ENCODE measurements at places on chromosomes 7 and 10.

DNA sequence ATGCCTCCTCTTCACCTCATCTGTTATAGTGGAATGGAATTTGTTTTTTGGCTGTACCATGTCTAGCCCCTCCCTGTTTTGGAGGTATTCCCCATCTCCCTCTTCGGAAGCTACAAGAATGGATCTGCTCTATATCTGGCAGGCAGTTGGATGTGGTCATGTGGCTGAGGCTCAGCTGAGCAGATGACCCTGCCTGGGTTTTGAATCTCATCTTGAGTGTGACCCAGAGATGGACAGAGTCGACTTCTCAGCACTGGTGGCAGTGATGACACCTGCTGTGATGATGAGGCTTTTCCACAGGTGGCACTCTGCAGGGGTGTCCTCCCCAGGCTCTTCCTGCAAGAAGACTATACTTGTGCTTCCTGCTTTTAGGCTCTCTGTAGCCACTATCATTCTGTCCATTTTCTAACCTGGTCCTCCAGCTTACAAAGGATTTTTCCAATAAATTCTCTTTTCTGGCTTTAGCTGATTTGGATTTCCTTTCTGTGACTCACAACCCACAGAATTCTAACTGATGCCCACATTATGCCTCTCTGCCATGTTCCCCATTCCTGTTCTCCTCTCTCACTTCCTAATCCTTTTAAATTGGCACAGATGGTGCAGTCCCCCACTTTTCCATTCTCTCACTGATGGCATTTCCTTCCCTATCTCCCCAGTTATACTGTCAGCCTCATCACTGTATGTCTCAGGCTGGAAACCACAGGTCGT, 7.5 kb upstream of the ARHGAP22 start:
- DNase-seq = no peak

GRCh38 chr10:44968091-44968490, 8.5 kb downstream of the RASSF4 start:
- DNase-seq = no peak

GRCh38 chr7:130987092-130987491, 253.1 kb upstream of the KLF14 start:
- DNase-seq = no peak

DNA sequence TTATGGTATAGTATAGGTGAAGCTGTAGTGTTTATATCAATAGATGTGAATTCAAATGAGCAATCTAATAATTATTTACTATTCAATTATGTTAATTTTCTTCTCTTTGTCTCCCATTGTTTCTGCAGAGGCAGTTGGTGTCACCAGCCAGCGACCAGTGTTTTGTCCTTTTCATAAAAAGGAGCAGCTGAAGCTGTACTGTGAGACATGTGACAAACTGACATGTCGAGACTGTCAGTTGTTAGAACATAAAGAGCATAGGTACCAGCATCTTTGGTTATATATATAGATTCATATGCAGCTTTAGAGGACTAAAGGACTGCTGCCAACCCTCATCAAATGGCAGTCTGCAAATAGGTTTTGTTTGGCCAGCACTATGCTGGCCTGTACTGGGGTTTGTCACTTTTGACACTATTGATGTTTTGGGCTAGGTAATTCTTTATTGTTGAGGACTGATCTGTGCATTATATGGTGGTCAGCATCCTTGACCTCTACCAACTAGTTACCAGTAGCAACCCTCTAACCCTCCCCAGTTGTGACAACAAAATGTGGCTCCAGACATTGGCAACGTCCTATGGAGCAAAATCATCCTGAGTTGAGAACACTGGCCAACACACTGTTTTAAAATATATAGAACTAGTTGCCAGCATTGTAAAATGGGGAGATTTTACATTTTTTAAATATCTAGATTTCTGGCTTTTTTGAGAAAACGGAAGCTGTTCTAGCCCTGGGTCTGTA, 59.2 kb downstream of the TRIM24 start:
- no peak for DNase-seq

GRCh38 chr10:91800182-91800581, 2.0 kb downstream of the TNKS2 start:
- no peak for DNase-seq

DNA sequence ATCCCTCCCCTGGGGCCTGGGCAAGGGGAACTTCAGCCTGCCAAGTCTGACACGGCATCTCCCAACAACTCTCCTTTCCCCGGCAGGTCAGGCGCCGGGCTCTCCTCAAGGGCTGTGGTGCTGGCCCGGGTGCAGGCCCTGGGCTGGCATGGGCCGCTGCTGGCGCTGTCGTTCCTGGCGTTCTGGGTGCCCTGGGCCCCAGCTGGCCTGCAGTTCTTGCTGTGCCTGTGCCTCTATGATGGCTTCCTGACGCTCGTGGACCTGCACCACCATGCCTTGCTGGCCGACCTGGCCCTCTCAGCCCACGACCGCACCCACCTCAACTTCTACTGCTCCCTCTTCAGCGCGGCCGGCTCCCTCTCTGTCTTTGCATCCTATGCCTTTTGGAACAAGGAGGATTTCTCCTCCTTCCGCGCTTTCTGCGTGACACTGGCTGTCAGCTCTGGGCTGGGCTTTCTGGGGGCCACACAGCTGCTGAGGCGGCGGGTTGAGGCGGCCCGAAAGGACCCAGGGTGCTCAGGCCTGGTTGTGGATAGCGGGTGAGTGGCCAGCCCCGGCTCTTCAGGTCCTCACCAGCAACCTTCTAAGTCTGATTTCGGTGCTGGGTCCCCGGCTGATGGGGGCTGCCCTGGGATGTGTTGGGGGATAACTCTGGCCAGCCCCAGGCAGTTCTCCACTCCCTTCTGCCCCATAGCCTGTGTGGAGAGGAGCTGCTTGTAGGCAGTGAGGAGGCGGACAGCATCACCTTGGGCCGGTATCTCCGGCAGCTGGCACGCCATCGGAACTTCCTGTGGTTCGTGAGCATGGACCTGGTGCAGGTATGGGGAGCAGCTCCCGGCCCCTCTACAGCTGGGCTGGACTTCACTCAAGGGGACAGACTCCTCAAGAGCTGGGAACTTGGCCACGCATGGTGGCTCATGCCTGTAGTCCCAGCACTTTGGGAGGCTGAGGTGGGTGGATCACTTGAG, 19.5 kb upstream of the C10orf95 start:
- no peak for DNase-seq

- DNase-seq = peak; percentile 74
These were observed 72.8 kb upstream of the ZNF722 start for GRCh38 chr7:63925626-63926460.

DNA sequence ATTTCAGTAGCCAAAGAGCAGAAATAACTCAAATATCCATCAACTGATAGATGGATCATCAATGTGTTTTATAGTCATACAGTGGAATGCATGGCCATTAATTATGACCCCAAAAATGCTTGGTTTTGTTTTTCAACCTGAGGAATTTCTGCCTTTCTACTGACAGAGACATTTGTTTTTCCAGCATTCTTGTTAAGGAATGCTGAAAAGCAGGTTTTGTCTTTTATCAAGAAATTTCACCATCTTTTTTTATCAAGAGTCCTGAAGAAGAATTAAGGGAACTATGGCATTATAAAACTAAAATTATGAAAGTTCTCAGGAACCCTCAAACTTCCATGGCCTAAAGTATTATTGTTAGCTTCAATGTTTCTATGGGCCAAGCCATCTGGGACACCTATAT, 153.4 kb upstream of the THSD7A start:
- no peak for DNase-seq

GRCh38 chr7:27693794-27694193, 31.1 kb upstream of the HIBADH start:
- DNase-seq = no peak

DNA sequence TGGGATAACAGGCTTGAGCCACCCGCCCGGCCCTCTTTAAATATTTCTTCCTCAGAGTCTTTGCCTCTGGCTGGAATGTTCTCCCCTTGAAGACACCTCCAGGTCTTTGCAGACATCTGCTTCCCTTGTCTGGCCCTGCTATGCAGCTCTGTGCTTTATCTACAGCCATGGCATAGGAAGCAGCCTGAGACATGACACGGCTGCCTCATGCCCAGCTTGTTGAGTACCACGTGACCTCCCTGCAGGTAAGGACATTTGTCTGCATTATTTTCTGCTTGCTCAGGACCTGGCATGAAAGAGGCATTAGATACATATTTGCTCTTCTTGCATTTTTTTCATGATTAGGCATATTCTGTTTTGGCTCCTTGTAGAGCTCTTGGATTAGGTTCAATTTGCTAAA, 113.8 kb upstream of the KLF6 start:
- no peak for DNase-seq

Measured in NCI-H1092 (cell line).